ENCODE measurements at places on chromosomes 1 and 21.
A peak's percentile ranks its signal among the peaks of the same experiment; 100 is the strongest.

GRCh38 chr1:198729195-198729863 is 90.5 kb downstream of the PTPRC start:
- no peak for DNase-seq

DNA sequence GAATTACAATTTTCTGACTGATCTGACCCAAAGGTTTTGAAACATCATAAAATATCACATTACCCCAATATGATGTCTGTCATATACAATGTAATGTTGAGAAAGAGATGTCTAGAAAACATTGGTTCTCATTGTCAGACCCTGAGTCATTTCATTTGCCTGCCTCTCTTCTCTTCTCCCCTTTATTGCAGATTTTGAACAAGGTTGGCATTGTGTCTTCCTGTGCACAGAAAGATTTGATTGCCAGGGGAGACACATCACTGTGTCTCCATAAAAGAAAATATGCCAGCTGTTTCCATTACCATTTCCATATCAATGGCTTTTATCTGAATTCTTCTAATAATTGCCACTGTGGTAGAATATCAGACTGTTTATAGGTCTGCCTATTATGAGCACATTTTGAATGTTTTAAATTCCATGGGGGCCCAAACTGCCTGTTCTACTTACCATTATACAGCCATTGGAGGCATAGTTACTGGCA is 65.6 kb downstream of the IFI44 start:
- DNase-seq = no peak

DNA sequence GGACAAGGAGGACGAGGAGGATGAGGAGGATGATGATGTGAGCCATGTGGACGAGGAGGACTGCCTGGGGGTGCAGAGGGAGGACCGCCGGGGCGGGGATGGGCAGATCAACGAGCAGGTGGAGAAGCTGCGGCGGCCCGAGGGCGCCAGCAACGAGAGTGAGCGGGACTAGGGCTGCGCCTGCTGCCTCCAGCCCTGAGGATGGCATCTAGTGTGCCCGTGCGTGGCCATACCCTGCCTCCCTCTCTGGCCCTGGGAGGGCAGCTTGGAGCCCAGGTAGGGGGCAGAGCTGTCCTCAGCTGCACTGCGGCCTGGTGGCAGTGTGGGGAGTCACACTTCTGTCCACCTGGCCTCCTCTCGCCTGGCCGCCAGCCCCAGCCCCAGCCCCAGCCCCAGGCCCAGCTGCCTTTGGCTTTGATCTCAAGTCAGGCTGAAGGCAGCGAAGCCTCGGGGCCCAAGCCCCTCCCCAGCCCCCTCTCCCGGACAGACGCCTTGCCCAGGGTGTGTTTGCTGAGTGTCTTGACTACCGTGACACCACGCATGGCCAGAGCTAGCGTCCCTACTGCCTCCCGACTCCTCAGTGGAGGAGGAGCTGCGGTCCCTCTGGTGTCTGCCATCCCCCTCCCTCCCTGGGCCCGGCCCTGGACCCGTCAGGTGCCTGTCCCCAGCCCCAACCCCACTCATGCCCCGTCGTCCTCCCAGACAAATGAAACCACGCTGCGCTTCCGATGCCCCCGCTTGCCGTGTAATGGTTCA is 155.2 kb downstream of the PEX14 start:
- no peak for DNase-seq

DNA sequence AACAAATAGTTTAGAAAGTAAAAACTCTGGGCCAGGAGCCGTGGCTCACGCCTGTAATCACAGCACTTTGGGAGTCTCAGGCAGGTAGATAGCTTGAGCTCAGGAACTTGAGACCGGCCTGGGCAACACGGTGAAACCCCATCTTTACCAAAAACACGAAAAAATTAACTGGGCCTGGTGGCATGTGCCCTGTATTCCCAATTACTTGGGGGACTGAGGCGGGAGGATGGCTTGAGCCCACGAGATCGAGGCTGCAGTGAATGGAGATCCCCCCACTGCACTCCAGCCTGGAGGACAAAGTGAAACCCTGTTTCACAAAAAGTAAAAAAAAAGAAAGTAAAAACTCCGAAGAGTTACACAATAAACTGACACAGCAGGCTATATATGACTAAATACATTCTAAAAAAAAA is 10.6 kb downstream of the CEP170 start:
- DNase-seq = no peak

GRCh38 chr1:91891969-91892368 is 6.0 kb upstream of the TGFBR3 start:
- DNase-seq = no peak

GRCh38 chr1:150259758-150260669 is 2.4 kb downstream of the CA14 start:
- DNase-seq = peak; percentile 43

Measured in NCI-H1092 treated with DMSO at 0.1 percent for 48 hours (cell line).